Midbrain (tissue), 1 donor: ENCODE measurements at places on chromosomes 2 and 18.

DNA sequence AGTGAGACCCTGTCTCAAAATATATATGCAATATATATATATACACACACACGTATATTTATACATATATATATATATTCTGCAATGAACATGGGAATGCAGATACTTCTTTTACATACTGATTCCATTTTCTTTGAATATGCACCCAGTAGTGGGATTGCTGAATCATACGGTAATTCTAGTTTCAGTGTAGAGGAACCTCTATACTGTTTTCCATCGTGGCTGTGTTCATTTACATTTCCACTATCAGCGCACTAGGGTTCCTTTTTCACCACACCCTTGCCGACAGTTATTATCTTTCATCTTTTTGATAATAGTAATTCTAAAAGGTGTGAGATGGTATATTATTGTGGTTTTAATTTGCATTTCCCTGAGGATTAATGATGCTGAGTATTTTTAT lies 52.3 kb upstream of the SLC39A10 start:
- DNase-seq = no peak

DNA sequence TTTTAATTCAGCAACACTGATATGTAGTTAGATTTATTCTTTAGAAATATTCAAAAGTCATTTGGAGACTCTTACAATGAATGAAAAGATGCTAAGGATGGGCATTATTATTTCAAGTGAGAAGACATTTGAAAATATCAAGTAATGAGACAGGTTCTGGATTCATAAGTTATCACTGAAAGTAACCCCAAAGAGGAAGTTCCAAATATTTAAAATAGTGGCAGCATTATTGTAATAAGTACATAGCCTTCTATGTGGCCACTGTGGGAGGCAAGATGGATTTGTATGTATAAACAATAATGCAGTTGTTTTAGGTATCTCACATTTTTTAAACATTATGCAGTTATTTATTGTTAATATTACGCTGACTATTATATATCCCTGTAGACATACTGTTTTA lies 29.7 kb downstream of the ZC3H6 start:
- DNase-seq = no peak

- DNase-seq = no peak
Measured at GRCh38 chr18:79629249-79629558, 50.4 kb upstream of the CTDP1 start.

DNA sequence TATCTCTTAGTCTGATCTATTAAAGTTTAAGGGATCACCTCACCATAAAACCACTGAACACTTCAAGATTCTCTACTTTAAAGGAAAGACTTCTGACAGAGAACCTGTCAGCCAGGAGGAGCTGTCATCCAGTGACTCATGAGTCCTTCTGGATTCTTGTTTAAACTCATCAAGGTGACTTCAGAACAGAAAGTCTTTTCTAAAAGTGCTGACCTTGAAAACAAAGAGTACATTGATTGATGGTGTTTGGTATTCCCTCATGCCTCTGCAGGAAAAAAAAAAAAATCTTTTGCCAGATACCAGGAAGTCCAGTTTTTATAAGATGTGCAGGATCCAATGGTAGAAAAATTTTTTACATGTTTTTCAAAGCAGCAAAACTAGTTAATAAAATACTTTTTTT lies 12.3 kb downstream of the DSG2 start:
- no peak for DNase-seq

GRCh38 chr18:55236150-55236931 lies 277.1 kb upstream of the CCDC68 start:
- no peak for DNase-seq

GRCh38 chr2:213649176-213649575 lies 364.9 kb downstream of the SPAG16 start:
- no peak for DNase-seq

DNA sequence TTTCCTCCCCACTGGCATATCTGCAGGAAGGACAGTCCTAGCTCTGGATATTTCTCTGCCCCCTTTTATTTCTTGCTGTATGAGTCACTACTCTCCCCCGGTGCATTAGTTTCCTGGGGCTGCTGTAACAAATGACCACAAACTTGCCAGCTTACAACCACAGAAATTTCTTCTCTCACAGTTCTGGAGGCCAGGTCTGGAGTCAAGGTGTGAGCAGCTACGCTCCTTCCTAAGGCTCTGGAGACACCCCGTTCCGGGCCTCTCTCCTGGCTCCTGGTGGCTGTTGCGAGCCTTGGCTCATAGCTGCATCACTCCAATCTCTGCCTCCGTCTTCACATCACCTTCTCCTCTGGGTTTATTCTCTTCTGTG lies 34.1 kb downstream of the PTPRM start:
- no peak for DNase-seq

- DNase-seq = no peak
Measured at GRCh38 chr2:45637440-45637839, 14.0 kb upstream of the PRKCE start.
